ENCODE measurements at places on chromosomes 12 and 14. TPM values are rescaled to one million over a fixed set of nuclear protein-coding genes. Genes with fewer than 3 reads are reported as not detected.
A peak's percentile ranks its signal among the peaks of the same experiment; 100 is the strongest.

DNA sequence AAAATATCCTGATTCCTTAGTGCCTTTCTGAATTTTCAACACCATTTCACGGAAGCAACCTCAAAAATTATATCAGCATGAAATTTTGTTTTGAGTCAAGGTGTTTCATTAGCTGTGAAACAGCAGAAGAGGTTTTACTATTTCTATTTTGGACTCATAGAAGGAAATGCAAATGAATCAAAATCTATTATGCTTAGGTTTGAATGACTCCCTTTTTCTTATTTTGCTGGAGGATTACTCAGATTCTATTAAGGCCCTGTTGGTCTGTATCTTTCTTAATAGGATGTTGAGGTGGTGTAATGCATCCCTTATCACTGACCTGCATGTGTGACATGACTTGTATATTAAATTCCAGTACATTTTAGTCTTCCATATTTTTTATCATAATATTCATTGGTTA lies 165.8 kb downstream of the TMTC2 start:
- DNase-seq = no peak

DNA sequence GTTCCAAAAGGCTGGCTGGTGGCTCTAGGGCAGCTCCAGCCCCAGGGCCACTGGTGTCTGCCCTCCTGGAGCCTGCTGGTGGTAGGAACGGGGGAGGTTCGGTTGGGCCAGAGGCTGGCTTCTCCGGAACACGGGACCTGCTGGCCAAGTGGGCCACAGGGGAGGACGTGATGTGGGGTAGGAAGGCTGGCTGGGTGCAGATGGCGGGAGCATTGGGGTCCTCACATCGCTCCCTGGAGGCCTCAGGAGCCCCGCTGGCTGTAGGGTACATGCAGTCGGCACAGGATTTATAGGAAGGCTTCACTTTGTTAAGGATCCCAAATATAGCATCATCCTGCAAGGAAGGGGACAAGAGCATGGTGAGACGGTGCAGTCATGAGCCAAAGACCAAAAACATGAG lies 57.6 kb upstream of the CORO1C start:
- DNase-seq = no peak

DNA sequence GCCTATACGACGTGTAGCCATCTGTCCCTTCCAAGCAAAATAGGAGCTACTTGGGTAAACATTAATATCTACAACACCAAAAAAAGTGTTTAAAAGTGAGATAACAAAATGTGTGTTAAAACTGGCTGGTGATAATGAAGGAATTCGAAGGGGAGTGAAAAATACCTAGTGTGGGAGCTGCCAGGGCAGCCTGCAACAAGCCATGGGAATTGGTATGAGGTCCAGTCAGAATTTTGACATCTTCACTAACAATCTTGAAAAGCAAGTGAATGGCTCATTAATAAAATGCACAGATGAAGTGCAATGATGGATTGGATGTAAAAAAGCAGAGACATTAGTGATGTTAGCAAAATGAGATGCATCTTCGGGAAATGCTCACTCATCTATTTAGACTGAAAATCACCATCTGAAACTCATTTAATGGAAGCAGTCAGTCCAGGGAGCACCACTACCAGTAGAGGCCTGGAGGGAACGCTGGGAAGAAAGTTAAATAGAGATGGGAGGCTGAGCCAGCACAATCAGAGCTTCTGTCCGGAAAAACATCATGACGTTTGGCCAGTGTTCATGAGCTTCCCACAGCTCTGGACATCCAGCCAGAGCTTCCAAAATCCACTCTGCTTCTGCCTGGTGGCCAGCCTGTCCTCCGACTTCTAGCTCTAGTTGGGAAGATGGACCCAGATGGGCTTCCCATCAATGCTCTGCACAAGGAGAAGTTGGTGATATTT lies 405.0 kb upstream of the TMTC1 start:
- DNase-seq = no peak

DNA sequence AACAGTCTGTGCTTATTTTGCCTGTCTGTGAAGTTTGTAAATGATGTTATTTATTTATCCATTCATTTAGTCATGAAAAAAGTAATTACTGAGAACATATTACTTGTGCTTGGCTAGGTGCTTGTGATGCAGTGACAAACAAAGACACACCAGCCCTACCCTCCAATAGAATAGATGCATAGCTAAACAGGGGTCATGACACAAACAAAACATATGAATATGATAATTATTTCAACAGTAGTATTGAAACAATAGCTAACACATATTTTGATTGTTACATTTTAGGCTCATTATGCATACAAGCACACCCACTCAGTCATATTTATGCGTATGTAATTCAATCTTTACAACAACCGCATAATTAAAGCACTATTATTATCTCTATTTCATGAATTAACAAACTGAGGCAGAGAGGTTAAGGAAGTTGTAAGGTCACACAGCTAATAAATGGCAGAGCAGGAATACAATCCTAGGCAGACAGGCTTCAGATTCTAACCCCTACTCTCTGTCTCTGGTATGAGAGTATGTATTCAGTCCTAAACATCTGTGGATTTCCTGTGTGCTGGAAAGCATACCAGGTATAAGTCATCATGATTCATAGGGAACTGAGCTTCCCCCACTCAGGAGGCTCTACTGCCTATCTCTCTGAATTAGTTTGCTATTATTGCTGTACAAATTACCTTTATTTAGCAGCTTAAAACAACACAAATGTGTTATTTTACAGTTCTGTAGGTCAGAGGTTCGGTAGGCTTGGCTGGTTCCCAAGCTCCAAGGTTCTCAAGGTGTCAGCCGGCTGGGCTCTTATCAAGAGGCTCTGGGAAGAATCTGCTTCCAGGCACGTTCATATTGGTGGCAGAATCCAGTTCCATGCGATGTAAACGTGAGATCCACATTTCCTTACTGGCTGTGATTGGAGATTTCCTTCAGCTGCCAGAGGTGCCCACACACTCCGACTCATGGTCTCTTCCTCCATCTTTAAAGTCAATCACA lies 509.4 kb downstream of the GALC start:
- no peak for DNase-seq

DNA sequence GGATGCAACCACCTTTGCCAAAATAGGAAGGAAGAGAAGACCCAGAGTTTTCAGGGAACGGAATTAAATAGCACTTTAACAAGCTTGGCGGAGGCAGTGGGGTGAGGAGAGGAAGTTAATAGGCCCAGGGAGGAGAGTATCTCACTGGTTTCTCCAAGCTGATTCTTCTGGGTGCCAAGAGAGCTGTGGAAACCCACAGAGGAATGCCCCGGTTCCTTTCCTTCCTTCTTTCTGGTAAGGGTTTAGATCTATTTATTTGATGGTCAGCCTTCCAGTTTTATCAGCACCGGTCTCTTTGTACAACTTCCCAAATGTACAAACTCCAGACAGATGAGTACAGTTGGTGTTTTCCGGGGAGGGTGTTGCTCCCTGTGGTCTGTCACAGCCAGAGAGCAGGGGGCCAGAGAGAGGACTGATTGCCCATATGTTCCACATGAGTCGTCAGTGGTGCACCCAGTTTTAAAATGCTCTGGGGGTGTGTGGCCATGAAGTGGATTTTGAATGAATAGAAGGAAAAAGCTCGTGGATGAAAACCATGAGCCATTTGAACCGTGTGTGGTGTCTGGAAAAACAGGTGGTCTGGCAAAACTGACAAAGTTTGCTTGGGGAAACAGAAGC lies 26.6 kb downstream of the PRKCH start:
- DNase-seq = no peak

GRCh38 chr14:66228267-66228970 lies 257.8 kb upstream of the CCDC196 start:
- DNase-seq = peak; percentile 24

DNA sequence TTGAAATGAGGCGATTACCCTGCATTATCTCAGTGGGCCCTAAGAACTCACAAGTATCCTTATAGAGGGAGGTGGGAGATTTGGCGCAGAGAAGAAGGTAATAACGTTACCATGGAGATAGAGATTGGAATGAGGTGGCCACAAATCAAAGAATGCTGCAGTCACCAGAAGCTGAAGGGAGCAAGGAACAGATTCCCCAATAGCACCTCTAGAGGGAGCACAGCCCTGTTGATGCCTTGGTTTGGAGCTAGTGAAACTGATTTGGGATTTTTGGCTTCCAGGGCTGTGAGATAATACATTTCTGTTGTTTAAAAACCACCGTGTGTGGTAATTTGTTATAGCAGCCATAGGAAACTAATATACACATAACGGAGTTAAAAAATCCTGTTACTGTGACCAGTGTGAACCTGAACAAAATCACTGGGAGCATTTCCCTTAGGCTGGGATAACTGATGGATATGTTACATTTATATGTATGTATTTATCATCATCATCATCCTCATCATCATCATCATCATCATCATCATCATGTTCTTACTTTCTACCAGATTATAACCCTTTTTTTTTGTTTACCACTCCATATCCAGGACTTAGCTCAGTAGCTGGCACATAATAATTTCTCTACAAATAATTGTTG lies 100.3 kb downstream of the LIN7A start:
- peak; percentile 31 for DNase-seq

- DNase-seq = no peak
Measured at GRCh38 chr12:131075611-131076010, 121.9 kb downstream of the ADGRD1 start.

Gene PTHLH
- total RNA-seq = 0.29 TPM

Gene PRIM1
- 4.0 TPM for total RNA-seq

Gene MBIP
- 29.4 TPM for total RNA-seq

Gene SLC7A8
- 50.9 TPM for total RNA-seq

Gene RNASE3
- total RNA-seq = not detected
